Lung microvascular endothelial cell (primary cell): ENCODE measurements at places on chromosomes 16 and 17. TPM values are rescaled to one million over a fixed set of nuclear protein-coding genes. Genes with fewer than 3 reads are reported as not detected.
A peak's percentile ranks its signal among the peaks of the same experiment; 100 is the strongest.

DNA sequence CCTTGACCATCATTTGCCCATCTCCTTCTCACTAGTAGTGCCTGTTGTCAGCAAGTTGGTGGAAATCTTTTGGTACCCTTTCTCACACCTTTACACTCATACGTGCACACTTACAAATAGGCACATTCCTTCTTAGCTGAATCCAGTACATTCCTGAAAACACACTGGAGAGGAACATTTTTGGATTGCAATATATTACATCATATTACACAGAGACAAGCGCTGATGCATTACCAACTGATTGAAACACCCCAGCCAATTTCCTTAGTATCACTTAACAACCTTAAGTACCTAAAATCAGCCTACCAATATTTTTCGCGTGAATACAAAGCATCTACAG lies 64.1 kb downstream of the PLCG2 start:
- no peak for DNase-seq

DNA sequence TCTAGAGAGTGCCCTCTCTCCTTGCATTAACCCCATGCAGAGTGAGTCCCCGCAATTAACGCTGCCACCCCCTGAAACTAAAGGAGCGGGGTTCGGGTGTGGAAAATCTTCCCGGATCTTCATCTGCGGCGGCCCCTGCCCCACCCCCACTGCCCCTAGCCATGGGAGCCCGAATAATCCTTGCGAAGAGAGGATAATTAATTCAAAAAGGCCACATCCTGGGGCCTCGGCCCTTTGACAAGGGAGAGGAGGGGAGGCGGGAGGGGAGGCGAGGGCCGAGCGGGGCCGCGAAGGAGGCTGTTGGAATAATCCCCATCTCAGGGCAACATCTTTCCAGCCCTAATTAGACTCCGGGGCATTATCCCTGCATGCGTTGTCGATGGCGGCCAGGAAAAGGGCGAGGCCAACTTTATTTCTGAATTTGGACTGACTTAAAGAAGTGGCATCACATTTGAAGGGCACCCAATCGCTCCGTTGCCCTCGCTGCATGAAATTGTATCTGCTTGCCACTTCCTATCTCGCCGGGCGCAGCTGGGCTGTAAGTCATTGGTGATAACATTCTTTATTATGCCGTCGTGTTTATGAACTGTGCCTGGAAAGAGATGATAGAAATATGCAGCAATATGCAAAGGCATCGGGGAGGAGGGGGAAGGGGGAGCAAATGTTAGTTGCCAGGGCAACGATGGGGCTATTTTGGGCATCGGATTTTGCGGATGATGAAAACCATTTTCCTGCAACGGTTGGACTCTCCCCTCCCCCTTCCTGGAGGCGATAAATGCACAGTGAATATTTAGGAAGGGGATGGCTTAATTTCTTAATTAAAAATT lies 387.1 kb upstream of the TNRC6C start:
- DNase-seq = no peak

DNA sequence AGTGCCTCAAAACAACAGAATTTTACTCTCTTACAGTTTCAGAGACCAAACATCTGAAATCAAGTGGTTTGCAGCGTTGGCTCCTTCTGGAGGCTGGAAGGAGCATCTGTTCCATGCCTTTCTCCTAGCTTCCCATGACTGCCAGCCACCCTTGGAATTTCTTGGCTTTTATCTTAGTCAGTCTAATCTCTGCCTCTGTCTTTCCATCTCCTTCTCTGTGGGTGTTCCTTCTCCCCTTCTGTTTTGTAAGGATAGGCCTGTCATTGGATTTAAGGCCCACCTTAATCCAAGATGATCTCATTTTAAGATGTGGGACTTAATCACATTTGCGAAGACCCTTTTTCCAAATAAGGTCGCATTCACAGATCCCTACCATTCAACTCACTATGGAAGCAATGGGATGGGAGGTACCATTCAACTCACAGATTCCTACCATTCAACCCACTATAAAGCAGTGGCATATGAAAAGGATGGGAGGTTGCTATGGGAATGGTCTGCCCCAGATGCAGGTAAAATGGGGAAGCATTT lies 321.8 kb downstream of the WWOX start:
- DNase-seq = no peak

DNA sequence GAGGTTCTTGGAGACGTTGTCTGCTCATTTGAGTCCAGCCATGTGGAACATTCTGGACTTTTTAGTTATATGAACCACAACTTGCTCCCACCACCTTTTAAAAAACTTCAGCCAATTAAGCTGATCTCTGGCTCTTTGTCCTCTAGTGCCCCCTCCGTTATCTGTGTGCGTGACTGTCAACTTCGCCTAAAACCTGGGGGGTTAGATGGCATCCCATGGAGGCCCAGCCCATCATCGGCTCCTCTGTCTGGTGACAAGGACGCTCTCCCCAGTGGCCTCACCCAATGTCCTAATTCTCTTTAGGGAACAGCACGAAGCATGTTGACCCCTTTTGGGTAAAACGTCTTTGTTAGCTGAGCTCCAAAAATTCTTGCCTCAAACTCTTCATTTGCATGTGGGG lies 341.0 kb upstream of the TNRC6C start:
- DNase-seq = no peak

DNA sequence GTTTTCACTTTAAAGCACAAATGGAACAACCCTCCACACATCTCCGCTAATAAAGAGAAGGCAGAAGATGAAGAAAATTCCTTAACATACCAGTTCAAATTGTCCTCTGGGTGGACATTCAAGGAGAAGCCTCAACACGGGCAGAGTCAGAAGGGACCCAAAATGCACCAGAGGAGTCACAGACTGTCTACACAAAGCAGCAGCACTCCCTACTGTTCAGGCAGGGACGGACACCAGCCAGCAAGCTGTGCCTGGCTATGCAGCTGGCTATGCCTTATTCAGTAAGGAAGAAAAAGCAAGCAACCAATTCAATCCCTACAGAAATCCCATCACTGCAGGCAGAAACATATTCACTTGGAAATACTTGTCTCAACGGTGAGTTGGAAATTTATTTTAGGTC lies 8.1 kb downstream of the DNAJC7 start:
- peak; percentile 35 for DNase-seq

DNA sequence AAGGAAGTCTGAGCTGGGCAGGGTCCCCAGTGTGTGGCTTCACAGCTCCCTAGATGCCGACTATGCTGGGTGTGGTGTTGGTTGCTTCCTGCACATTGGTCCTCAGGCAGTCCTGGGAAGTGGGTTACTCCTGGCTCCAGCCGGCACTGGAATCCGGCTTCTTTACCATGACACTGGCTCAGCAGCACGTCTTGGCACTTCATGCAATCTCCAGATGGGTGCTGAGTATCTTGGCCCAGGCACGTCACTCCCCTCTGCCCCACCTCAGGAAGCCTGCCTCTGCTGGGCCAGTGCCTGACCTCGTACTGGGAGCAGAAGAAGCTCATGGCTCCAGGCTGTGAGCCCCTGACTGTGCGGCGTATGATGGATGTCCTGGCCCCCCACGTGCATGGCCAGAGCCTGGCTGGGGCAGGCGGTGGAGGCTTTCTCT lies 24.5 kb downstream of the FCSK start:
- peak; percentile 55 for DNase-seq

GRCh38 chr17:63165400-63165799 lies 199.4 kb downstream of the TANC2 start:
- DNase-seq = no peak

GRCh38 chr17:16923097-16923903 lies 48.6 kb downstream of the TNFRSF13B start:
- DNase-seq = no peak

DNA sequence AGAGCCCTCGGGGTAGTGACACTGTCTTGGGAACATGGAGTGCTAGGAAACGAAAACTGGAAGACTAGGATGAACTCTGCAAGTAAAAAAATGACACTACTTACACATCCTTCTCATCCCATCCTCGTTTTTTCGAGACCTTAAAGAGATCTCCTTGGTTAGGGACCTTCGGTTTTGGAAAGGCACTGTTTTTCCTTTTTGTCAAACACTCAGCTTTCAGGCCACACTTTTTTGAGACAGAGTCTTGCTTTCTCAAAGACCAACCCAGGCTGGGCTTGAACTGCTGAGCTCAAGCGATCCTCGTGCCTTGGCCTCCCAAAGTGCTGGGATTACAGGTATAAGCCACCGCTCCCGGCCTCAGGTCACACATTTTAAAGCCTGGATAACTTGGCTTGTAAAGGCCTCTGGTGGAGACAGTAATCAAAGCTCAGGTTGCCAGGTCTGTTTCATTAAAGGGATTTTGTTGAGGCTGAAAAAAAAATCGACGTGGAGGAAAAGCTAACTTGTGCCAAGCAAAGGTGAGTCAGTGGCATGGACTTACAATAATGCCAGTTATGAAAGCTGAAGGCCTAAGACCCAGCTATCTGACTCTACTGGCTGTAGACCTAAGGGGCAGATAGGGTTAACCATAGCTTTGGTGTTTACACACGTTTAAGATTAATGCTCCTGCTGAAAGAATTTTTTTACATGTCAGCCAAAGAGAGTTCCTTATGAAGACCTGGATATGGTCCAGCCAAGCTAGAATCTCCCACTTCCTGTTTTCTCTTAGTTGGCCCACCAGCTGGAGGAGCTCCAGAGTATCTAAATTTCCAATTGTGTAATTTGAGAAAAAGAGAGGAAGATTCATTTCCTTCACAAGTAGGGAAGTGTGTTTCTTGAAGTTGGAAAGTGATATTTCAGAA lies 823 bp downstream of the NBR1 start:
- peak; percentile 93 for DNase-seq

- no peak for DNase-seq
Measured at GRCh38 chr16:27369806-27370205, 32.2 kb upstream of the IL21R start.

- no peak for DNase-seq
Measured at GRCh38 chr16:25950586-25951281, 259.0 kb downstream of the HS3ST4 start.

MARVELD3 gene
- 0.22 TPM in 1 of 2 replicates, not detected in the other for total RNA-seq

ZNRF1 gene
- 7.9 and 10.7 TPM in 2 replicates for total RNA-seq

P4HB gene
- total RNA-seq = 504 and 688 TPM in 2 replicates

ZSCAN10 gene
- under 0.01 TPM in 1 of 2 replicates, not detected in the other for total RNA-seq

KRT14 gene
- not detected in 2 replicates for total RNA-seq

SPHK1 gene
- 193 and 276 TPM in 2 replicates for total RNA-seq

KCNH4 gene
- under 0.01 TPM in 2 replicates for total RNA-seq
